PC-3 (cell line): ENCODE measurements at places on chromosomes 1 and 21. TPM values are rescaled to one million over a fixed set of nuclear protein-coding genes. Genes with fewer than 3 reads are reported as not detected.

The TMEM269 gene
- 0.11 TPM in 1 of 2 replicates, not detected in the other for total RNA-seq

The TTC39A gene
- total RNA-seq = 11.1 and 12.3 TPM in 2 replicates

The DSCAM gene
- not detected in 2 replicates for total RNA-seq

The RASAL2 gene
- 7.9 and 11.3 TPM in 2 replicates for total RNA-seq

The RGS5 gene
- 5.0 and 13.4 TPM in 2 replicates for total RNA-seq

The CD1E gene
- total RNA-seq = not detected in 2 replicates

The SLC66A1 gene
- 27.7 and 28.9 TPM in 2 replicates for total RNA-seq

The RGS4 gene
- total RNA-seq = 6.0 and 16.6 TPM in 2 replicates

The SNAP47 gene
- total RNA-seq = 123 and 145 TPM in 2 replicates

The EPHA8 gene
- 0.07 TPM in 1 of 2 replicates, not detected in the other for total RNA-seq

The KCNK2 gene
- total RNA-seq = not detected in 2 replicates

The KRTAP12-2 gene
- total RNA-seq = not detected in 2 replicates

The YBEY gene
- total RNA-seq = 38.2 and 39.0 TPM in 2 replicates

The HOOK1 gene
- total RNA-seq = 5.0 TPM in 2 replicates

The KLF17 gene
- total RNA-seq = 0.26 and 0.58 TPM in 2 replicates

The OR6K3 gene
- total RNA-seq = not detected in 2 replicates

The KIF17 gene
- 0.33 and 2.8 TPM in 2 replicates for total RNA-seq

The NTRK1 gene
- 0.15 and 0.40 TPM in 2 replicates for total RNA-seq

The KDM1A gene
- 186 and 229 TPM in 2 replicates for total RNA-seq

The GPR37L1 gene
- total RNA-seq = 0.04 TPM in 1 of 2 replicates, not detected in the other

The LCA5L gene
- total RNA-seq = 0.40 and 0.98 TPM in 2 replicates

The GATAD2B gene
- total RNA-seq = 7.2 and 11.7 TPM in 2 replicates

The TNNI3K gene
- not detected in 2 replicates for total RNA-seq

The PALMD gene
- 8.0 and 8.2 TPM in 2 replicates for total RNA-seq

The HEYL gene
- 0.12 TPM in 1 of 2 replicates, not detected in the other for total RNA-seq

The CSMD2 gene
- total RNA-seq = not detected in 2 replicates

The SRGAP2 gene
- total RNA-seq = 69.1 and 79.5 TPM in 2 replicates

The LSS gene
- 45.7 and 53.9 TPM in 2 replicates for total RNA-seq

The OPTC gene
- total RNA-seq = not detected in 2 replicates

The APCS gene
- total RNA-seq = not detected in 2 replicates

The S100A7A gene
- total RNA-seq = not detected in 2 replicates

The AKT3 gene
- total RNA-seq = 18.7 and 24.6 TPM in 2 replicates

The FCGR3A gene
- total RNA-seq = not detected in 2 replicates

The GJB5 gene
- 7.2 and 8.1 TPM in 2 replicates for total RNA-seq

The TMCO2 gene
- not detected in 2 replicates for total RNA-seq

The SAMD13 gene
- 1.1 and 2.2 TPM in 2 replicates for total RNA-seq

The TCP10L gene
- total RNA-seq = 0.23 and 2.1 TPM in 2 replicates

The PPIAL4G gene
- total RNA-seq = not detected in 2 replicates

The CELA2B gene
- total RNA-seq = not detected in 2 replicates

The PDZK1IP1 gene
- not detected in 2 replicates for total RNA-seq

The PTAFR gene
- total RNA-seq = 3.9 and 4.5 TPM in 2 replicates

The RGSL1 gene
- total RNA-seq = not detected in 2 replicates
